ENCODE measurements at places on chromosomes 5 and 9.

- no peak for DNase-seq
Observed at GRCh38 chr5:10536931-10537579, 26.8 kb upstream of the ANKRD33B start.

GRCh38 chr5:133304707-133305216, 252.9 kb downstream of the HSPA4 start:
- no peak for DNase-seq

DNA sequence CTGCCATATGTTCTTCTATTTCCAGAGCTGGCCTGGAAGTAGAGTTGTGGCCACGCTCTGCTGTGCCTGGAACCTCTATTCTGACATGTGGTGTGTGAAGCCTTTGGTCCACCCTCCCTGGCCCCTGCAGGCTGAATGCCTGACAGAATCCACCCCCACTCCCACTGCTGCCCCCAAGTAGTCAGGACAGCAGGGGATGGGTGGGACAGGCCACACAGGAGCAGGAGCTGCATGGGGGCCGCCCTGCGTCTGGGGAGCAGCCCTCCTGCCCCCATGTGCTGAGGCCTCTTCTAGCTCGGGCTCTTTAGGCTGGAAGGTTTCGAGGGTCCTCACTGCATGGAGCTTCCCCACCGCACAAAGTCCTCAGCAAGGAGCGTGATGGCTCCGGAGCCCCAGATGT, 32.6 kb upstream of the IRX4 start:
- DNase-seq: no peak

DNA sequence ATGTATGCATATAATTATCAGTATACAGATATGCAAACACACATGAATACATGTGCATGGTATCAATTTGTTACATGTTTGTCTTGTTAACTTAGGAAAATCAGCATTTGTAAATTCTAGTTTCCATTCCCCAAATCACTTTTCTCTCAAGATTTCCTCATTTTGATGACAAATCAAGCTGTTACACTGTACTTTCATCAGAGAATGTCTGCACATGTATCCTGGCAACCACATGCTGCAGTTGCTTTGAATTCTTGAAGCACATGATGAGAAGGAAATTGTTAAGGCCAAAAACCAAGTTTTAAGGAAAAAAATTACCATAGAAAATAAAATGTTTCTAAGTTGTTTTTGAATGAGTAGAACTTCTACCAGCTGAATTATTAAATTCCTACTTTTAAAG, 1834.5 kb downstream of the EFNA5 start:
- DNase-seq: no peak

DNA sequence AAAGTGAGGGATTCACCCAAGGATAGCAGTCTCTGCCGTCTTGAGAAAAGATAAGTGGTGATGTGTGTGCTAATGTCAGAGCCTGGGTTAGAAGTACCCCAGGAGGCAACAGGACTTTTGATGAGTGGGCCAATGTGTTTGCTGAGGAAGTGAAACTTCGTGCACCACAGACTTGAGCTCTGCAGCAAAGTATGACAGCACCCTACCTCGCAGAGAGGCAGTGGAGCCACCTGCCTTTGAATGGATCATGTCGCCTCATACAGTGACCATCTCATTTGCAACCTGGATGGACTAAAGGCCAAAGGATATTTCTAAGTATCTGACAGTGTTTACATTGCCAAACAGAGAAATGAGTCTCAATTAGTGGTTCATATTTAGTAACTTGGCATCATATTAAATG, 593.9 kb upstream of the GRAMD2B start:
- DNase-seq: no peak

GRCh38 chr9:22169727-22170503, 160.8 kb upstream of the CDKN2B start:
- DNase-seq: no peak

GRCh38 chr5:74040811-74041491, 415.0 kb downstream of the ARHGEF28 start:
- no peak for DNase-seq

GRCh38 chr9:137311986-137312851, 10.1 kb upstream of the NRARP start:
- DNase-seq: no peak

- peak; percentile 36 for DNase-seq
Observed at GRCh38 chr5:50958852-50959457, 292.5 kb downstream of the PARP8 start.

DNA sequence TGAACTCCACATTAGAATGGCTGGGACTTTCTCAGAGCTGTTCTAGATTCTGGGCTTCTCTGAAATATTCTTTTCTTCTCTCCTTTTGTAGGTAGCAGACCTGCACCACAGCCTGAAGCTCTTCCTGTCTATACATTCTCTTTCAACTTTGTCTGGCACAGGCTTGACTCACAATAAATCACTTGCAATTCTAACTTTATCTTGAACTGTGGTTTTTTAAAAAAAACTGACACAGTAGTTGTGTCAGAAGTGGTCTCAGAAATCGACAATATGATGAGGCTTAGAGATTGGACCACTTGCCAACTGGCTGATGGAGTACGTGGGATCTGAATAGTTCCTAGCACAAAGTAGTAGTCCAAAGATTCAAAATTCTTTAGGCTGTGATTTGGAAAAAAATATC, 24.1 kb upstream of the CDH9 start:
- no peak for DNase-seq

DNA sequence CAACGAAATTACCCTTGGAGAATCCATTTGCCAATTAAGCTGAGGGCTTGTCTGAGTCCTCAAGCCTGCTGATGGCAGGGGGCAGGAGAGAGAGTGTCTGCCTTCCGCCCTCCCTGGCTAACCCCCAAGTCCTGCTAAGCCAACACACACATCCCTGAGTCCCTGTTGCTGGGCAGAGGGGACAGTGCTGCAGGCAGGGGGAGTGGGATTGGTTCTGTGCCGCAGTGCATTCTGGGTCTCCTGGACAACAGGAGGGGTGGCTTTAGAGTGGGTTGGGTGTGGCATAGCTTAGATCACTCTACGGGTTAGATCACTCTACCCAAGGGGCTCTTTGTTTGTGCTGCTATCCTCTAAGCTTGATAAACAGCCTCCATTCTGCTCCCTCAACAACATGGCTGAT, 427.7 kb downstream of the CDK5RAP2 start:
- no peak for DNase-seq

GRCh38 chr5:173018358-173018757, 34.8 kb downstream of the ATP6V0E1 start:
- no peak for DNase-seq

- no peak for DNase-seq
Observed at GRCh38 chr9:6758248-6758497, 400 bp downstream of the KDM4C start.

- no peak for DNase-seq
Observed at GRCh38 chr9:107386396-107386795, 103.2 kb downstream of the KLF4 start.

DNA sequence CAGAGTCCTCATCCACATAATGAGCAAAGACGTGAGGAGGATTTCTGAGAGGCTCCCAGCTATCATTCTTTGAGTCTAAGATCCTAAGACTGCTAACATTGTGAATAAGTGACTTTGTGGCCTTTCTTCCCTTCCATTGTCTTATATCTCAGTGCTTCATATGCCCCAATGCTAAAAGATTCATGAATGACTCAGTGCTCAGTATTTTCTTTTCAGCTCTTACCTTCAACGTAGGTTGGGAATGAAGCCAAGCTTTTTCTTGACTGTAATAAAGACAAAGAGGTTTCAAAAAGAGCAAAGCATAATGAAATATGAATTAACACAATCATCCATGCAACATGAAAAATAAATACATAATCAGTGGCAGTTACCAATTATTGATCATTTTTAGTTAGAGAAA, 146.4 kb downstream of the ENTREP1 start:
- DNase-seq: no peak

DNA sequence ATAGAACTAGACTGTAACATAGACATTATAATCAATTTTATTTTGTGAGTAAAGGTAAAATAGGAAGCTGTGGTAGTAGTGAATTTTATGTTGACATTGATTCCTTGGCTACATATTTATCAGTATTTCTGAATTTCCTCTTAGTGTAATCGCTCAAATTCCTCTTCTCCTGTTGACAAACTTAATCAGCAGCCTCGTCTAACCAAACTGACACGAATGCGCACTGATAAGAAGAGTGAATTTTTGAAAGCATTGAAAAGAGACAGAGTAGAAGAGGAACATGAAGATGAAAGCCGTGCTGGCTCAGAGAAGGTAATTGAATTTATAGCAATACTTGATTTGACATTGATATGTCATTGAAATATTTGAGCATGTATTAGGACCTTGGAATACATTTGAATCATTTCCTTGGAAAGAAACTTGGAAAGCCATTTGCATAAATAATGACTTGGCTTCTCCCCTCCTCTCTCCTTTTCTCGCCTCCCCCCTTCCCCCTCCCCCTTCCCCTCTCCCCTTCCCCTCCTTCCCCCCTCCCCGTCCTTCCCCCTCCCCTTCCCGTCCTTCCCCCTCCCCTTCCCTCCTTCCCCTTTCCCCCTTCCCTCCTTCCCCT, 75.5 kb downstream of the GPBP1 start:
- no peak for DNase-seq

GRCh38 chr5:84086511-84086910, 298.2 kb downstream of the EDIL3 start:
- DNase-seq: no peak

DNA sequence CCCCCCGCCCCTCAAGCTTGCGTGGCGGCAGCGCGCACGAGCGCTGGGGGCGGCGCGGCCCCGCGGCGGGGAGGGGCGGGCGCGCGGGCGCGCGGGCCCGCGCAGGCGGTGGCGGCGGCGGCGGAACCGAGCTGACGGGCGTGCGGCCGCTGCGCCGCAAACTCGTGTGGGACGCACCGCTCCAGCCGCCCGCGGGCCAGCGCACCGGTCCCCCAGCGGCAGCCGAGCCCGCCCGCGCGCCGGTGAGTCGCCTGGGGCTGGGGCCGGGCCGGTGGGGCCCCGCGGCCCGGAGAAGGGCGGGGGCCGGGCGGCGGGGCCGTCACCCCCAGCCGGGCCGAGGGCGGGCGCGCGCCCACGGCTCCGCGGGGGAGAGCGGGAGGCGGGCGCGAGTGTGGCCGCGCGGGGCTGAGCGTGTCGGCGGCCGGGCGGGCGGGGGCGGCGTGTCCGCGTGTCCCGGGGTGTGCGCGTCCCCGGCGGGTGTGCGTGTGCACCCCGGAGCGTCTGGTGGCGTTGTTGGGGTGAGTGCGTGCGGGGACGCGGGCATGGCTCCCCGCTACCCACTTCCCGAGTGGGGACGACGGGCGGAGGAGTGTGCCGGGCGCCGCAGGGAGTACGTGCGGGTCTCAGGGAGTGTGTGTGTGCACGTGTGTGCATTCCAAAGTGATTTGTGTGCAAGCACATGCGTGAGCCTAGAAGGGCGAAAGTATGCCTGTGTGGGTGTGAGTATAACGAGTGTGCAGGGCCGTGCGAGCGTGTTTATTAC, at the start of gene NEK6:
NEK6 (plus strand) TSS at position 106 of the 763 bp plus-strand sequence. CDS start 44,016 bp downstream, outside the sequence.
- DNase-seq: no peak

- no peak for DNase-seq
Observed at GRCh38 chr5:35031276-35031675, 16.5 kb downstream of the AGXT2 start.

DNA sequence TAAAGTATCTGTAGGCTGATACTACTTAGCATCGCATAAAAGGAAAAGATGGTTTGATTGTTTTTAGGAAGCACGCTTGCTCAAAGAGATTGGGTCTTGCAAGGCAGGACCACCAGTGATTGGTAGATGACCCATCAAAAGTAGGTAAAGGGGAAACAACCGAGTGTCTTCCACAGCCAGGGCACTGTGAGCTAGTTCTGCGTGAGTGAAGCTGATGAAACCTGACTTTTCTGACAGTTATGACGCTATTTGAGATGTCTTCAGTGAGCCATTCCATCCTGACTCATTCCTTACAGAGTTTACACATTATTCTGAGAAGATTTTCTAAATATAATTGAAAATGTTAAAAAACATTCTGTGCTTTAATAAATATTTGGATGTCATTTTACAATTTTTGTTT, 49.7 kb downstream of the BASP1 start:
- no peak for DNase-seq

GRCh38 chr9:134562146-134562849, 79.3 kb upstream of the COL5A1 start:
- no peak for DNase-seq

GRCh38 chr5:40202814-40203440, 476.8 kb upstream of the PTGER4 start:
- DNase-seq: no peak

- DNase-seq: no peak
Observed at GRCh38 chr9:104783588-104783987, 19.7 kb downstream of the NIPSNAP3B start.

DNA sequence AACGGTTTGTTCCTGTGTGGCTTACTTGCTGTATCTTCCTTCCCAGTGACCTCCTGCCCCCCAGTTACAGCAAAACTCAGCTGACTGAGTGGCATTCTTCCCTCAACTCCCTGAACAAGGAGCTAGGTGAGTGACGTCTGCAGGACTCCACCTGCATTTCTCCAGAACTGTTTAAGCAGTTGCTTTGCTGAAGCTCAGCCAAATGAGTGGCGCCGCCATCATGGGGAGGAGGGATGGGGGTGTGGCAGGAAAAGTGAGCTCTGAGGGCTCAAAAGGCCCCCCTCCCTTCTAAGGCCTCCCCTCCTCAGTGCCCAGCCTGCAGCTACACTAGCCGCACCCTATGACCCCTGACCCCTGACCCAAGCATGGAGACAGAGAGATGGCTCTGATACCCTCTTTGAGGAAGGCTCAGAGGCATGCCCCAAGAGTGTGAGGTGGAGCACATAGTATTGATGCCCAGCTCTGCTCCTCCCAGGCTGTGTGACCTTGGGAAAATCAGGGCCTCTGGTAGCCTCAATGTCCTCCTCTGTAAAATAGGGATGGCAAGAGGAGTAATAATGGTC, 12.7 kb downstream of the CCDC180 start:
- no peak for DNase-seq

GRCh38 chr5:121910036-121910435, 51.7 kb upstream of the SRFBP1 start:
- no peak for DNase-seq

GRCh38 chr5:34563931-34564709, 92.0 kb upstream of the RAI14 start:
- DNase-seq: no peak

GRCh38 chr5:105803431-105803830, 1867.3 kb downstream of the EFNA5 start:
- no peak for DNase-seq

GRCh38 chr9:122812736-122813135, 12.8 kb downstream of the OR1K1 start:
- DNase-seq: no peak

DNA sequence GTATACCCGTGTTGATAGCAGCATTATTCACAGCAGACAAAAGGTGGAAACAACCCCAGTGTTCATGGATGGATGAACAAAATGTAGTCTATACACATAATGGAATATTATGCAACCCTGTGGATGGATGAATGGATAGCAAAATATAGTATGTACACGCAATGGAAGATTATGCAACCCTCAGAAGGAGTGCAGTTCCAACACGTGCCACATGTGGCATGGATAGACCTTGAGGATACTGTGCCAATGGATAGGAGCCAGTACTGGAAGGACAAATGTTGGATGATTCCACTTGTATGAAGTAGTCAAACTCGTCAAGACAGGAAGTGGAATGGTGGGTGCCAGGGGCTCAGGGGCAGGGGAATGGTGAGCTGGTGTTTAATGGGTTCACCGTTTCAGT, 44.9 kb downstream of the PLEKHG4B start:
- DNase-seq: no peak

- no peak for DNase-seq
Observed at GRCh38 chr9:13239208-13239607, 40.3 kb downstream of the MPDZ start.
